Thyroid gland (tissue), 4 donors: ENCODE measurements at places on chromosomes 12 and 14. TPM values are rescaled to one million over a fixed set of nuclear protein-coding genes. Genes with fewer than 3 reads are reported as not detected.

The HOTAIR gene
- total RNA-seq: not detected

The INHBE gene
- total RNA-seq: not detected

The HHIPL1 gene
- total RNA-seq: 1.0 TPM

The DTX1 gene
- 11.5 TPM for total RNA-seq

The PHETA1 gene
- 9.8 TPM for total RNA-seq

- DNase-seq: no peak
Measured at GRCh38 chr14:65444230-65444629, 31.7 kb downstream of the FUT8 start.

DNA sequence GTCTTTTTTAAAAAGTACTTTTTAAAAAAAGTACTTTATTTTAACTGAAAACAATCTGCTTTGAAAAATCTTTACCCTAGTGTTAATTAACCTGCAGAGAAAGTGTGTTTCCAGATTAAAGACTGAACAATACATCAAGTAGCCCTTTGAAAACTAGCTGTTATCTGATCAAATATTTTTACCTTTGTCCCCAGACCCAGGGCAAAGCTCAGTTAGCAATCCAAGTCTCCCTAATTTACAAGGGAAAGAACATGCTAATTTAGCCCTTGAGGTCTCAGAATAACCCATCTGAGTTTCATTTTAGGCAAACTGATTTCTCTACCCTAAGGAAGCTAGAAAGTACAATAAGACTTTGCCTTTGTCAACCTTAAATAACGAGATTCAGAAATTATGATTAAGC, 91.2 kb downstream of the PPM1H start:
- DNase-seq: no peak
